ENCODE measurements at places on chromosomes 1 and 21.

GRCh38 chr1:78184460-78185072, 138.8 kb downstream of the GIPC2 start:
- DNase-seq, result no peak

DNA sequence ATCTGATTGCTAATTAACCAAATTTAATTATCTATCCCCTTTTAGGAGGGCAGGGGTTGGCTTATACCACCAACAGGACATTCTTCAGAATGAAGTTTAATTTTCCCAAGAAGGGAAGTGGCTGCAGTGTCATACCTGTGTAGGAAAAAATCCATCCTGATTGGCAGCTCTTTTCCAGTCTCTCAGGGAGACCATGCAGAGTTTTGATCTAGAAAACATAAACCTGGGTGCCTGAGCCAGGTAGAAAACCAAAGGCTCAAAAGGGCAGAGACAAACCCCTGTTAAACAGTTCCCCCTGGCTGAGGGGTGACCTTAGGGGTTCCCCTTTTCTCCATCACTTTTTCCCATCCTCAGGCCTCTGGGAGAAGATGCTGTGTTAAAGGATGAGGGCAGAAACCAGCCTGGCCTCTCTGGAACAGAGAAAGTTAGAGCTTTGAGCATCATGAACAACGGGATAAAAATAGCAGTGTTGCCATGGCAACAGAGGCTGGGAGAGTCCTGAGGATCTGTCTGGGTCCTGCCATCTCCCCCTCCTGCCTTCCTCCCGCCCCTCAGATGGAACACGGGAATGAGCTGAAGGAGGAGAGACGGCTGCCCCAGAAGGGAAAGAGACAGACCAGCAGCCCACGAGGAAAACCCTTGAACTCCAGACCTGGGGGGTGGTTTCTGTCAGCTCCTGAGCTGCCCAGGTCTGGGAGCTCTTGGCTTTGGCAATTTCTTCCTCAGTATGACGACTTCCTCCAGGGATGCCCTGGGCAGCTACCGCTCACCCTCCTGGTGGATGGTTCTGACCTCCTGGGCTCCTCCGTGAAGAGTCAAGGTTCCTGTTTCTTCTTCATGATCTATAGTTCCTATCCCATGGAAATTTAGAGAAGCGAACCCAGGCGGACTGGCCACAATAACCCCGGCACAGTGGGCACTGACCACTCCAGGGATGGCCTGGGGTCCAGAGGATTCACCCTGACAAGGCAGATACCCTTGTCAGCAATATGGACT, 14.0 kb upstream of the LEMD1 start:
- no peak for DNase-seq

DNA sequence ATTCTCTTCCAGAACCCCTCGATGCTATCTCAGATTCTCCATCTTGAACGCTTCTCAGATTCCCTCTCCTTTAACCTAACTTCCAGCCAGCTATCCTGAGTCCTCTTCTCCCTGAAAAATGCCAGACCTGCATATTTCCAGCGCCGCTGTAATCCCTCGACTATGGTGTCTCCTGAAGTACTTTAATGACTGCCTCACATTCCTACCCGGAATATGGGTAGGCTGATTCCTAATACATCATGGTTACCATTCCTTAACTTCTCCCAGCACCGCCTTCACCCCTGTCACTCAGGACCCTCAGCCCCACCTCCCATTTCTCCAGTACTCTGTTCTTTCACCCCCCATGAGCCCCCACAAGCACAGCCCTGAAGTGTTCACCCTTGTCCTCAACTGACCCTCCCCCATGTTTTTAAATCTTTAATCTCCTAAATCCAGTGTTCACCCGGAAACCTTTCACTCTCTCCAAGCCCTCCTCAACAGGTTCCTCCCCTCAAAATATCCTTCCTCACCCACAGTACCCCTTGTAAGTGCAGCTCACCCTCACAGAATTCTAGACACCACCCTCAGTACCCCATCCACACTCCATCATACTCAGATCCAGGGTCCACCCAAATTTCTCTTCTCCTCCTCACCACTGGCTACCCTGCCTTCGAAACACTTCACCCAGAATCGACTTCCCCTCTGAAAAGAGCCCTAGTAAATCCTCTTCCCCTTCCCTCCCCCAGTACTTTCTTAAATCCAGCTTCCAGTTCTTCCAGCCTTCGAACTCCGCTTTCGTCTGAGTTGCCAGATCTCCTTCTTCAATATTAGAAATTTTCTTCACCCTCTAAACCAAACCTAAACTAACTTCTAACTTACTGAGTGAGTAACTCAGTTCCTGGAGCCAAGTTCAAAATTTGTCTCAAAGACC, 922 bp downstream of the CPT2 start:
- DNase-seq, result no peak

- DNase-seq, result no peak
These were observed 1.4 kb upstream of the PAFAH2 start for GRCh38 chr1:25999041-25999800.

DNA sequence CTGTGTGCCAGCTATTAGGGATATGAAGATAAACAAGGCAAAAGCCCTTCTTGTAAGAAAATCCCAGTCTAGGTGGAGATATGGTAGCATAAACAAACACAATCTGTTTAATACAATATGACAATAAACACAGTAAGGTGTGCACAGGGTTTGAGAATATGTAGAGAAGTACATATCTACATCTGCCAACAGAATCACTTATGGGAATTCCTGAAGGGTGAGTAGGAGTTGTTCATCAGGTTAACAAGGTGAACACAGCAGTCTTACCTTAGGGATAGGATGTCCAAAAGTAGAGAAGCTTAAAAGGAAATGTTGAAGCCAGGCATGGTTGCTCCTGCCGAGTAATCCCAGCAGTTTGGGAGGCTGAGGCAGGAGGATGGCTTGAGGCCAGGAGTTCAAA, 57.7 kb upstream of the LRRC7 start:
- DNase-seq, result no peak
